Activated CD4-positive, alpha-beta memory T cell treated with anti-CD3 and anti-CD28 coated beads for 36 hours (primary cell): ENCODE measurements at places on chromosomes 16 and 17.
A peak's percentile ranks its signal among the peaks of the same experiment; 100 is the strongest.

DNA sequence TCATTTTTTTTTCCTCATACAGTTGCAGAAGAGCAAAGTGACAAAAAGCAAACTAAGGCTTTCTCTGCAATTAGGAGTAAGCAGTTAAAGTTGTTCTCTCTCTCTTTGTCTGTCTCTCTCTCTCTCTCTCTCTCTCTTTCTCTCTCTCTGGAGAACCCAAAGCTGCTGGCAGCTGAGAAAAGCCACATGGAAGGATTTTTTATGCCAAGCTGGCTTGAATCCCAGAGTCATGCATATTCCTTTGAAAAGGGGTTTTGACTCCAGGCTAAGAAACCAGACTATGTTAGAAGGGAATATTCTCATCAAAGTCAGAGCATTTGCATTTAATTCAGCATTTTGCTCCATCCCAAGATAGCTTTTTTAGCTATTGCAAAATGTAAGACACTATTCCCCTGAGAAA, 1114.2 kb upstream of the GOT2 start:
- no peak for DNase-seq

DNA sequence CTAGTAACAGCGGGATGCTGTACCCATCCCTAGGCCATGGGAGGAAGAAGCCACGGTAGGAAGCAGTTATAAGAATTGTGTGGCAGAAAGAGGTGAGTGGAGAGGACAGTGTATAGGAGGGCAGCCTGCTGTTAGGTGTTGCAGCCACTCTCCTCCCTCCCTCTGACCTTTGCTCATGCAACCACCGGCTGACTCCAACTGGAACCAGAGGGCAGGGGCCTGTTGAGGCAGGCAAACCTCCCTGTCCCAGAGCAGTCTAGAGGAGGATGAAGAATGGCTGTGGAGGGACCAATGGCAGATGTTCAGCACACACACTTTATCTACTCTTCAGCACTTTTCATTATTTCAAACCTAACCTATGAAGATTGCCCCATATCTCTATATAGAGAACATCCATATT, 2.2 kb downstream of the TXNL4B start:
- no peak for DNase-seq

GRCh38 chr16:86100205-86101136, 201.5 kb downstream of the IRF8 start:
- DNase-seq, result no peak

DNA sequence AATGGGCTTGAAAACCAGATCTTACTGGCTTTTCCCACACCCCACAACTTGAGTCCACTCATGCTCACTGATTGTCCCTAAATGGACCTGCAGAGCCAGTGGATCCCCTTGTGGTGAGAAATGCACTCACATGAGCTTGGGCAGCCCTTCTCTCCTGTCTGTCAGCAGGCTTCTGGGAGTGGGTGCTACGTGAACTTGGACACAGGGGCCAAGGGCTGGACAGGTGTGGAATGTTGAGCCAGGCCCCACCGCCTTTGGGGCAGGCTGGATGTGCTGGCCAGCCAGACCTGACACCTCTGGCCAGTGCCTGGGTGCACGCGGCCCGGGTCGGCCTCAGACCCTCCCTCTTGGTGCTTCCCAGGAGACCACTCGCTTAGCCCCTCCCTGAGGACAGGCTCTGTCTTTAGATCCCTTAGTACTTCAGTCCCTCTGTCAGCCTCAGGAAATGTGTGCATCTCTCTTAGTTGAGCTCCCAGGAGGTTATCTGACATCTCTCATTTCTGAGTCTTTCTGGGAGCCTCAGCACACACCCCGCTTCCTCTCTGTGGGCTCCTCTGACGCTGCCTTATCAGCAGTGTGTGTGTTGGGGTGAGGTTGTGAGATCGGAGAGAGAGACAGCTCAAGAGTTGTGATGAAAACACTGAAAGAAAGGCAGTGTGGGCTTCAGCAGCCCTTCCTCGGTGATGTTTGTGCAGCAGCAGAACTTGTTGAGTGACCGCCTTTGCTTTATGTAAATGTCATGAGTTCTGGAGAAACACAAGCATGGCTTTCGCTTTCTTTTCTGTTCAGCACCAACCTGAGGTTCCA, 117.0 kb downstream of the RAB11FIP4 start:
- DNase-seq, result peak; percentile 82

GRCh38 chr16:1865902-1866690, 5.9 kb downstream of the MEIOB start:
- DNase-seq, result no peak

- no peak for DNase-seq
Measured at GRCh38 chr16:10338426-10338825, 47.4 kb upstream of the ATF7IP2 start.

GRCh38 chr17:72422505-72423285, 301.9 kb downstream of the SOX9 start:
- peak; percentile 71 for DNase-seq

DNA sequence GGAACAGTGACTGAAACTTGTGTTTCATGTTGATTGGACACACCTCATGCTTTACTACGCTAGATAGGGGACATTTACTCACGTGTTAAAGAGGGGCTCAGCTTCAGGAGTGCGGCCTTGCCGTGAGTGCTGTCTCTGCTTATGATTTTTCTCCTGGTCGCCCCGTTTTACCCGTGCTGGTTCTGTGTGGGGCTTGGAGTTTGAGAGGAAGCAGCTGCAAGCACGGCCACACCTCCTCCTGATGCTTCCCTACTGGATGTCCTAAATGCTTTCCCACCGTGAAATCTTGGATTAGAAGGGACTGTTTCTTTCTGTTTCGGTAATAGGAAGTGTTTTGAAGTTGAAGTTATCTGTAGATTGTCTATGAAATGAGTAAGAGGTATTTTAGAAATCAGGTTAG, 54.0 kb upstream of the ZNF750 start:
- DNase-seq, result peak; percentile 32

DNA sequence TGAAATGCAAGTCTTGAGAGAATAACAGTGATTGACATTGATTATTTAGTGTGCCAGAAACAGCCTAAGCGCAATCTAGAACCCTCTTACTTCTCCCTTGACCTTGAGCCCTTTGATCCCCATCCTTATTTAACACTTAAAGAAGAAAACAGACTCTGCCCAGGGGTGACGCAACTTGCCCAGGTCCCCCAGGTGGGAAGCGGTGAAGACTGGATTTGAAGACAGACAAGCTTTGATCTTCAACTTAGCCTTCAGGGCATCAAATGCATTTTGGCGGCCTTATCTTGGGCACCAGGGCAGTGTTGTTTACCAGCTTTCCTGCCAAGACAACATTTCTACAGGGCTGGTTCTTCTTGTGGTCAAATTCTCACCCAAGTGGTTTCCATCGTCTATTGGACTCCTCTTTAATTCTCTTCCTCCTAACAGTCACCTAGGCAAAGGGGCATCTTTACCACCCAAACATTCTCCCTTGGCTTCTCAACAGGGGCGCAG, 8.9 kb upstream of the CIITA start:
- no peak for DNase-seq

DNA sequence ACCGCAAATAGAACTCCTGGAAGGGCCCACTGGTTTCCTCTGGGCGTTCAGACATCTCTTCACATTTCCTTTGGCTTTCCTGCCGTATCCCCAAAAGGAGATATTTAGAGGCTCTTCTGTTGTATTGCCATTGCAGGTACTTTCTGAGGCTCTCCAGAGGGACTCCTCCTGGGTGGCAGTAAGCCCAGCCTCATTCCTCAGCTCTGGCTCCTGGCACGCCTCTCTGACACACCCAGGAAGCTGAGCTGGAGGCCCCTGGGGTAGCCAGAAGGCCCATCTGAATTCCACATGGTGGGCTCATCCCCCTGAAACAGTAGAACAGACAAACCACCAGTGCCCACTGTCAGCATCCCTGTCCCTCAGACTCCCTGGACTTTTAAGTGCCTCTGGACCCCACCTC, 206.7 kb downstream of the PARN start:
- DNase-seq, result no peak

GRCh38 chr17:21119247-21119918, 7.4 kb upstream of the DHRS7B start:
- peak; percentile 80 for DNase-seq
